Activated naive CD4-positive, alpha-beta T cell treated with anti-CD3 and anti-CD28 coated beads, Interleukin-2, amount 10 ng/mL, durations not matched to agents 7 days and 5 days (primary cell): ENCODE measurements at places on chromosomes 12 and 14.

DNA sequence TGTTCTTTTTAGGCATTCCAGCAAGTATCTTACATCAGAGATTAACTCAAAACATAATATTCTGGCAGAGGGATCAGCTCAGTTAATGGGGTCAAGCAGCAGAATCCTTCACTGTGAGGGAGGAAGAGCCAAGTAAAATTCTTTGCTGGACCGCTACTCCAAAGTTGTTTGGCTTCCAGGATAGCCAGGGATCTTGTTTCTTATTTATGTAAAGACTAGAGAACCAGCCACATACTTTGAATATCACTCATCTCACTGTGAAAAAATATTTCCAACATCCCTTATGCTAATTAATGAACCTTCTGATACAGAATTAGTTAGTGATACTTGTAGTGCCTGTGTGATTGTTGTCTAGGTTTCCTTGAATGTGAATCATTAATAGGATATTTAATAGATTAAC is 94.2 kb downstream of the PLEKHA5 start:
- H3K27me3 ChIP-seq, result no peaks in the 10 kb centered on the region
- H3K36me3 ChIP-seq, result no peaks in the 10 kb centered on the region
- H3K4me1 ChIP-seq, result no peaks in the 10 kb centered on the region
- no peak overlapping the region for H3K4me3 ChIP-seq
- no peak overlapping the region for H3K27ac ChIP-seq

GRCh38 chr14:61774861-61775260 is 12.6 kb downstream of the SNAPC1 start:
- no peaks in the 10 kb centered on the region for H3K27me3 ChIP-seq
- no peak overlapping the region for H3K27ac ChIP-seq

DNA sequence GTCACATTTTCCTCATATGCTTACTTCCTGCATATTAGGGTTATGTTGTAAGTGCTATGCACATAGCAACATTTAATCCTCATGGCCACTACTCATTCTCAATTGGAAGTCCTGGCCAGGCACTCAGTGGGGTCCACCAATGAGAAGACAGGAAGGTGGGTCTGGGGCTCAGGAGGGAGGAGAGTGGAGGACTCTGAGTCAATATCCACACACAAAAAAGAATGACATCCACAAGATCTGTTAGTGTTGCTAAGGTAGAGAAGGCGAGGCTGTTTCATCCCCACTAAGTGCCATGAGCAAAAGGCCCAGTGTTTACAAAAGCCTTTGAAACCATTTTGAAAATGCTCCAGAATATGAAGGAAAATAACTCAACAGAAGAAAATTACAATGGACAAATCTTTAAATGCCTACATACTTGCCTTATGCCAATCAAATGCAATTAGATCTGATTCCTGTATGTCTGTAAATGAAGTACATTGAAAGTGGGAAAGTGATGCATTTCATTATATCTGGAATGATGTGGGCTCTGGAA is 53.9 kb downstream of the EID3 start:
- peaks cover 3% of the 10 kb centered on the region for H3K4me1 ChIP-seq
- H3K36me3 ChIP-seq, result peaks cover 4% of the 10 kb centered on the region

DNA sequence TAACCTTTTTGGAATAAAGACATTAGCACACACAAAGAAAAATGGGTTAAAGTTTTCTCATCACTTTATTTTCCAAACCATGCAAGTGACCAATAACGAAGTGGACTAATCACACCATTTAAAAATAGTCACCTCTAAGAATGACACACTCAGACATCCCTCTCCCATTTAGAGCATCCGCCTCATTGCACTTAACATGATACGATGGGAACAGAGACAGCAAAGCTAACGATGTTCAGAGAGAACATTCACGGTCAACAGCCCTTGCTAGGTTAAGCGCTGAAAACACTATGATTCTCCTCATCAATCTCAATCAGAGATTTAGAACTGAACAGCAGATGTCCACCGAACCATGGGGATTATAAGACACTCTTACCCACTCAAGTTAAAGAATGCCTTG is 35.8 kb downstream of the NIN start:
- no peaks in the 10 kb centered on the region for H3K27me3 ChIP-seq
- H3K4me3 ChIP-seq, result no peak overlapping the region
- H3K27ac ChIP-seq, result no peak overlapping the region

GRCh38 chr14:53968726-53969125 is 12.1 kb upstream of the BMP4 start:
- no peak for DNase-seq
- H3K4me3 ChIP-seq, result no peak overlapping the region
- H3K27ac ChIP-seq, result no peak overlapping the region
- H3K36me3 ChIP-seq, result no peaks in the 10 kb centered on the region
